ENCODE measurements at places on chromosomes 11 and 22.

GRCh38 chr11:78840623-78841022, 266.0 kb upstream of the NARS2 start:
- no peak for DNase-seq

- DNase-seq: no peak
Measured at GRCh38 chr11:36577859-36578258, 10.1 kb downstream of the RAG1 start.

- no peak for DNase-seq
Measured at GRCh38 chr11:16195651-16196050, 160.7 kb downstream of the SOX6 start.

DNA sequence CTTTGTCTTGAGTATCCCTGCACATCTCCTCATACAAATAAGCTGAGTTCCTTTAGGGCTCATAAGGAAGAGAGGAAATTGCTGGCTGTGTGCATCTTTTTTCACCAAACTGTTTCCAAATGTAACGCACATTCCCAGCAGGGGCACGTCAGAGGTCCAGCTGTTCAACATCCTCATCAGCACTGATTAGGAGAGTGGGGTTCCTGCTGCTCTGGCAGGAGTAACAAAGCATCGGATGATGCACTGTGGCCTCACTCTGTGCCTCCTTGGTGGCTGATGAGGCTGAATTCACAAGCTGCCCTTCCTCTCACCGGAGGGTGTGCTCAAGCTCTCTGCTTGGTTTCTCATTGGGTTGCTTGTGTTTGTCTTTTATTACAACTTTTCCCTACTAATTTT, 35.5 kb upstream of the SLC25A1 start:
- DNase-seq: no peak

- no peak for DNase-seq
Measured at GRCh38 chr11:69313992-69314391, 20.0 kb downstream of the MYEOV start.

DNA sequence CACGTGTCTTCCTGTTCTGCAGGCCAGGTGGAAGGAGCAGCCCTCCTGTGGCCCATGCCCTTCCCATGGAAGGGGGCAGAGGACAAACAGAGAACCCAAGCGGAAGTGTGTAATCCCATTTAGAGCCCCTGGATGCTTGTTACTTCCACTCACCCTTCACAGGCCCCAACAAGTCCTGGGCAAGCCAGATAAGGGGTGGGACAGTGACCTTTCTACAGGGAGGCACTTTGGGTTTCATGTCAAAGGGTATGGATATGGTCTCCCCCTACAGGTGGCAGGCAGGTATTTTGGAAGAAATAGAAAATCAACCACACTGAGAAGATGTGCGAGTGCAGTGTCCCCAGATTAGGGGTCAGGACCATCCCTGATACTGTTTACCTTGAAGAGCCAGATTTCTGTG, 11.4 kb downstream of the MPEG1 start:
- no peak for DNase-seq

GRCh38 chr11:104565583-104565961, 332.7 kb downstream of the CASP12 start:
- no peak for DNase-seq

GRCh38 chr11:74746868-74747267, 1.8 kb upstream of the RNF169 start:
- no peak for DNase-seq

DNA sequence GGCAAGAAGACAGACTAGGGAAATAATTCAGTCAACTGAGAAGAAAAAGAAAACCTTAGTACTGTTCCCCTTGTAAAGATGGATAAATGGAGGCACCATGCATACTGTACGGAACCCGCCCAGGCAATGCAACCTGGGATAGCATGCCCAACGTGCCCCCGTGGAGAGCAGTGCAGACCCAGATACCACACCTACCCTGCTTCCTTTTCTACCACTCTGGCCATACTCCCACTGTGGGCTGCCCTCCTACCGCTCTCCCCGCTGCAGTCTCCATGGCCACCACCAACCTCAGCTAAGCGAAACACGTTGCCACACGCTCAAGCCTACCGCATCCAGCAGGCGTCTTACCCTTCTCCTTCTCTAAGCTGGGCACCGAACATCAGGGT, 117.4 kb upstream of the SERPIND1 start:
- no peak for DNase-seq

GRCh38 chr22:39717099-39717498, 146.5 kb downstream of the CACNA1I start:
- no peak for DNase-seq
